Skeletal muscle tissue (tissue), 5 donors: ENCODE measurements at places on chromosomes 5 and 9. TPM values are rescaled to one million over a fixed set of nuclear protein-coding genes. Genes with fewer than 3 reads are reported as not detected.

ENC1 gene
- 35.5 TPM for total RNA-seq

PPP1R2B gene
- total RNA-seq = not detected

BAAT gene
- total RNA-seq = 0.52 TPM

RORB gene
- under 0.01 TPM for total RNA-seq

STKLD1 gene
- total RNA-seq = 1.0 TPM

GRXCR2 gene
- not detected for total RNA-seq

CCDC192 gene
- total RNA-seq = not detected

ARHGEF28 gene
- 8.4 TPM for total RNA-seq

UBE2QL1 gene
- 0.52 TPM for total RNA-seq

OSMR gene
- total RNA-seq = 4.2 TPM
